ENCODE measurements at places on chromosomes 1 and 21.

DNA sequence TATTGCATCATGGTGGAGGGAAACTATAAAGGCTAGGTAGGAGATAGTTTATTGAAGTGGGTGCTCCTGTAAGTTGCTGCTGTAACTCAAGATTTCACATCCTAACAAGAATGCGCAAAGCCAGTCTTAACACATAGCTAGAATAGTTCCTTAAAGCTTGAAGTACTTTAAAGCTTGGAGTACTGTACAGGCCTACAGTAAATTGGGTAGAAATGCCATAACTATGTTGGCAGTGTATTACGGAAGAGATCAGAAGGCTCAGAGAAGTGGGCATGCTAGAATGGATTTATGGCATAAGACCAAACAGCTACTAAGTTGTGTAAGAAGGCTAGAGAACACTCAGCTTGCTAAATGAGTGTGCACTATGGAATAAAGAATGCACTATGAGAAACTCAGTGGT is 44.5 kb downstream of the DMRTA2 start:
- DNase-seq = no peak

GRCh38 chr1:55423376-55423775 is 208.2 kb upstream of the USP24 start:
- DNase-seq = no peak

DNA sequence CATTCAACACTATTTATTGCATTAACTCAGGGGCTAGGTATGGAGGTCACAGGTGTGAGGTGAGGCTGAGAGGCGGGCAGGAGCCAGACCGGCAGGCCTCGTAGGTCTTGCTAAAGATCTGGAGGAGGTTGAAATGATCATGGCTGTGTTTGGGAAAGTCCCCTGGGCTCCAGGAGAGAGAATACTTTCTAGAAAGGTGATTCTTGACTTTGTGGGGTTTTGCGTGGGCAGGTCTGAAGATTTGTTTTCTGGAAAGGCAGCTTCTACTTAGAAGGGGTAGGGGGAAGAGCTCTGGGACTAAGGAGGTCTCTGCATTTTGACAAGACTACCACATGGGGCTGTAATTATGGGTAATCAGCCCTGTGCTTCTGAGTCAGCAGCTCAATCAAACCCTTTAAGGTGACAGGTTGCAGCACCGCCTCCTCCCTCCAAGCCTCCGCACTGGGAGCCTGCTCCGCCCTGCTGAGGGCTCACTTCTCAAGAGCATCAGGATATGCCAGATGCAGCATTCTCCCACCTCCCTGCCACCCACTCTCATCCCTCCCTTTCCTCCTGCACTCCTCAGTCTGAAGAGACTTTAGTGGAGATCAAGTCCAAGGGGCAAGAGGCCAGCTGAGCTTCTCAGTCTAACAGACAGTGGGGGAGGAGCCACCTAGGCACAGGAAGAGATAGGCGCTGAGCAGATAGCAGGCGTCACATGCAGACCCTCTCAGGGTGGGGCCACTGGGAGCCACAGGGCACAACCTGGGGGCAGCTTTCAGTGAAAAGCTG is 30.5 kb downstream of the SLC30A1 start:
- DNase-seq = no peak

DNA sequence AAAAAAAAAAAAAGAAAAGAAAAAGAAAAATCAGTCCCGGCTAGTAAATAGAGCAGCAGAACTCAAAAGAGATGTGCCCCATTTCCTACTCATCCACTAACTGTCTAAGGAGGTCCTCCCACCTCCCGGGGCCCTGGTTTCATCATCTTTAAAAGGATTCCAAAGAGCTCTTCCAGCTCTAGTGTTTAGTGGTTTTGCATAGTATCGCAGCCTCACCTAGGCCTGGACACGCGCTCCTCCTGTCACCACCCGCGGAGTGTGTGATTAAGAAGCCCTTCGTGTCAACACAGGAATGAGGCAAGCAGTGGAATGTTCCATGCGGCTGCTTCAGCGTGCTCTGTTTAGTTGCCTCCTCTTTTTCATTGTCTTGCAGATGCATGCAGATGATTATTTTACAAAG is 49.0 kb downstream of the LBR start:
- DNase-seq = peak; percentile 4

DNA sequence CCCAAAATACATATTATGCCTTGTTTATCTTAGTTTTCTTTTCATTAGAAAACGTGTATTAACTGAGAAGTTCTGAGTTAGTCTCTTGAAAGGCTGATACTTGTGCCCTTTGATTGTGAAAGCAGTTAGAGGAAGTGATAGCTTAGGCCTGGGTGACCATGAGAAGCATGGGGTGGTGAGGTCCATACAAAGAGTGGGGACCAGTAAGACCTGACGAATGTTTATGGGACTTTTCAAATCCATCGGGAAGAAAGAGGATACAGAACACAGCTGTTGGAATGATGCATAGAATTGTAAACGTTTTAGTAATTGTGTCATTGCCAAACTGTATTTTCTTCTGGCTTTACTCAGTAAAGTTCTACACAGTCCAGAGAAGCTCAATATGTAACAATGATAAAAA is 259.8 kb downstream of the LMO4 start:
- DNase-seq = no peak

DNA sequence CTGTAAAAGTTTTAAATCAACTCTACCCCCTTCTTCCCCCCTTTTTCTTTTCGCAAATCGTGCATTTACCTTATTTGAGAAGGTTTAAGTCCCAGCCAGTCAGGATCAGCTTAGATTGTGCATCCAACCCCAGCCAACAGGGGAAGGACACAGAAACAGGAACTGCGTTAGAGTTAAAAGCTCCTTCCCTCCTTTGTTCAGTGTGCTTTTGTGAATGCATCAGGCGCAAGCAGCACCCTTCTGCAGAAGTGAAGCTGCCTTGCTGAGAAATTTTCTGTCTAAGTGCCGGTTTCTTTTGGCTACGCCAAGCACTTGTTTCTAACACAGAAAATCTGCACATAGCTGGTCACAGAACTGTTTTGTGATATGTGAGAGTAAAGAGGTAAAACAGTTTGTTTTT is 56.2 kb upstream of the PRRC2C start:
- no peak for DNase-seq

DNA sequence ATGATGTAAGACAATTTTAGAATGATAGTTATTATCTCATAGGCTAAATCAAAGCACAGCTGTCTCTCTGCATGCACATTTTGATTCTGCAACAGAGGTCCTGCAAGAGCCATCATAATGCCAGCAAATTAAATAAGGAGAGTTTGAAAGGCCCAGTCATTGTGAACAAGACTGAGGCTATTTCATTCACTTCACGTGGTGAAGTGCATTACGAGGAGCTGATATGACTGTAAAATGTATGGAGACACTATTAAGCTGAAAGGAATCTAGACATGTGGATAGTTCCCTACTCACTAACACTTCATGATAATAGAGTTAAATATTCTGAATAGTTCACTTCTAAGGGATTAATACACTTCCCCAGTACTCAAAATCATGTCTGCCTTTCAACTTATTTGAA is 299.0 kb downstream of the SMYD3 start:
- DNase-seq = no peak

- no peak for DNase-seq
Measured at GRCh38 chr1:218467101-218468072, 122.3 kb downstream of the TGFB2 start.
